ENCODE measurements at places on chromosomes 5 and 9.

DNA sequence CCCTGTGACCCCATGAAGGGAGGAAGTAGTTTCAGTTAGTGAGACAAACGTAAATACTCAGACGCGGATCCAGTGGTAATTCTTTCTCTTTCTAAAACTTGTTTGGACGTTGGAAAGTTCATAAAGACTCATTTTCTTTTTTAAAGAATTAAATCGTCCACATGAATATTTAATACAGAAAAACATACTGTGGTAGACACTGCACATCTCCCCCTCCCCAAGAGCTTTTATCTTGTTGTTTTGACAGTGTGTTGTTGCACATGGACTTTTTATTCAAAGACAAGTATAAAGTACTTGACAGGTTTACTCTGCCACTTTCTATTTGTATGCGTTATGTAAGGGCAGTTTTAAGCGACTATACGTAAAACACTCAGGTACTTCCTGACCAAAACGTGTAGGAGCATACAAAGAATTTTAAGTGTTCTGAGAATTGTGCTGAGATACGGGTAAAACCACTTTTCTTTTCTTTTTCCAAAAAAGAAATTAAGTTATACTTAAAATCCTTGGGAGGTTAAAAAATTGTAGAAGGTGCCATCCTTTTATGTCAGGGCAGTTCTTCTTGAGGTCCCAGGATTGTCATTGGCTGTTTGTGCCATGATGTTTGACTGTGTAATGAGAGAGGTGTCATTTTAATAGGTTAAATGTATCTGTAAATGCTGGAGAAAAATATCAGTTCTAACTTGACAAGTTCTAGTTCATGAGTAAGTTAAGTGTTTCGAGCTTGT is 1.3 kb downstream of the NIPBL start:
- DNase-seq = no peak

- no peak for DNase-seq
These were observed 343.2 kb downstream of the DEPDC1B start for GRCh38 chr5:60356745-60357144.

DNA sequence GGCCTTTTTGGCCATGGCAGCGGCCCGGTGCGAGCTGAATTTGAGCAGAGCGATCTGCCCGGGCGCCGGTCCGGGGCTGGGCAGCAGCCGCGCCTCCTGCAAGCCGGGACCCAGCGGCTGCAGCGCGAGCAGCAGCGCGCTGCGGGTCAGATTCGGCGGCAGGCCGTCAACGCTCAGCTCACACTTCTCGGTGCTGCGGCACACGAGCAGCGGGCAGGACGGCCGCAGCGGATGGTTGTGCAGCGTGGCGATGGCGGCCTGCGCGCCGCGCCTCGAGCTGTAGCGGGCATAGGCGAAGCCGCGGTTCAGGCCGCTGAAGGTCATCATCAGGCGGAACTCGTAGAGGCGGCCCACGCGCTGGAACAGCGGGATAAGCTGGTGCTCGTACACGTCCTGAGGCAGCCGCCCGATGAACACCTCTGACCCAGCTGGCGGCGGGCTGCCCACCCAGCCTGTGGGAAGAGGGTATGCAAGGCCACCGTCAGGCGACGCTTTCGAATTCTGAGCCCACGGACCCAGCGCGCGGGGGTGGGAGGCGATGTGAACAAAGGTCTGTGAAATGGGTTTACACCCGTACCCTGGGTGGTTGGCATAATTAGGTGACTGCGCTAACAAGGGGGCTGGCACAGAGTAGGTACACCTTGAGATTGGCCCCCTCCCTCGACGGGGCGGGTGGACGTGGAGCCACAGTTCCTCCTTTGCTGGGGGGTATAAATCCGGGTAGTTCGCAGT is 755 bp downstream of the DND1 start:
- no peak for DNase-seq

DNA sequence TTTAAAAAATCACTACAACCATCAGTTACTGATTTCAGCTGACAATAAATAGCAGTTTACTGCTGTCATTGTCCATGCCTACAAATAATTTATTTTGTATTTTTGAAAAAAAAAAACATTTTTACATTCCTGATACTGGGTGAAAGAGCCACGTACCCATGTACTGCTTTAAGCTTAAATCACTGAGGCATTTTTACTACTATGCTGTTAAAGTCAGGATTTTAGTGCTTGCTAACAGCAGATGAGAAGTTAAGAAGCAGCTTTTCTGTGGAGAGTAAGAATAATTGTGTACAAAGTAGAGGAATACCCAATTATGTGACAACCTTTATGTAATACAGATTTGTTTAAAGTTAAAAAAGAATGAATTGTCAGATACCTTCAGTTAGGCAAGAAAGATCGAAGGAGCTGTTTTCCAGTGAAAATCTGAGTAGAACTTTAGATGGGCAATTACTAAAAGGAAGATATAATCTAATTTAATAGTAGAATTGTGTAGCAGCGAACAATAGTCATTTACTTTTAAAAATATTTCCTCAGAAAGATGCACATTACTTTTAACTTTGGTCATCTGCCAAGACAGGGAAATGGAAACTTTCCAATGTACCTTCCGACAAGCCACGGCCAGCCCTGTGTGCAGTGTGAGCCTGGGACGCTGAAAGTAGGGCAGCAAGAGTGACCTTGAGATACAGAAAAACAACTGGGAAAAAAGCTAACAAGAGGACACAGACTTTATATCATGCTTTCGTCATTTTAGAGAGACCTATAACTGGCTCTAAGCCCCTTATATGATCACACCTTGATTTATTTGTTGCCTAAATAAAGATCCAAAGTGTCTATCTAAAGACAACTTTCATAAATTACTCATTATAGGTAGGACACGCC is 39.9 kb downstream of the RHOBTB3 start:
- DNase-seq = no peak

GRCh38 chr9:32579706-32580331 is 6.9 kb upstream of the NDUFB6 start:
- no peak for DNase-seq

GRCh38 chr9:123238365-123238764 is 30.0 kb downstream of the STRBP start:
- DNase-seq = no peak

Data from GDM1 (cell line).